ENCODE measurements at places on chromosomes 3 and 15. TPM values are rescaled to one million over a fixed set of nuclear protein-coding genes. Genes with fewer than 3 reads are reported as not detected.

DNA sequence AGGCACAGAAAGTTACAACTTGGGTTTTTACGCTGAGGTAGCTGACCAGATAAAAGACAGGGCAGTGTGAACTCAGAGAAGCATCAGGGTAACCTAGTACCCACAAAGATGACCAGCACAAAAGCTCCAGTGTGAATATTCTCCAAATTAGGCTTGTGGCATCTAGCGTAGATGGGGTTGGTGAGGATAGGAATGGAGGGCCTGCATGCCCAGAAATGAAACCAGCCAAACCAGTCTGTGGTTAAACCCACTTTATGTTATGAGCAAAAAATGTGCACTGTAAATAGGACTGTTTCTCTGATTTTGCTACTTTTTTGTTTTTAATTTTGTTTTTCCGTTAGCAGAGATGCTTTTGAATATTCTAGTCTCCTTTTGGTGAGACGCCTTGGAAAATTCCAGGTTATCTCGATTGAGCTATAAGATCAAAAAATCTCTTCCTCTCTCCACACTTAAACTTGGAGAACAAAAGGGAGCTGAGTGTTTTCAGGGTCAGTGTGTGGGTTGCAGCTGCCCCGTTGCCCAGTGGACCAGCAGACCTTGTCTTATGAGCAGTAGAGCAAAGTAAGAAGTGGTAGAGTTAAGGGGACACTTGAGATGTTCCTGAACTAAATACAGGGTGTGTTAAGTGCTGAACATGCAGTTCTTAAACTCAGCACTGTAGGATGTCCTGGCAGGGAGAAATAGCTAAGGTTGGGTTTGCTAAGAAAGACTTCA, 132.9 kb downstream of the C3orf38 start:
- DNase-seq, result no peak

DNA sequence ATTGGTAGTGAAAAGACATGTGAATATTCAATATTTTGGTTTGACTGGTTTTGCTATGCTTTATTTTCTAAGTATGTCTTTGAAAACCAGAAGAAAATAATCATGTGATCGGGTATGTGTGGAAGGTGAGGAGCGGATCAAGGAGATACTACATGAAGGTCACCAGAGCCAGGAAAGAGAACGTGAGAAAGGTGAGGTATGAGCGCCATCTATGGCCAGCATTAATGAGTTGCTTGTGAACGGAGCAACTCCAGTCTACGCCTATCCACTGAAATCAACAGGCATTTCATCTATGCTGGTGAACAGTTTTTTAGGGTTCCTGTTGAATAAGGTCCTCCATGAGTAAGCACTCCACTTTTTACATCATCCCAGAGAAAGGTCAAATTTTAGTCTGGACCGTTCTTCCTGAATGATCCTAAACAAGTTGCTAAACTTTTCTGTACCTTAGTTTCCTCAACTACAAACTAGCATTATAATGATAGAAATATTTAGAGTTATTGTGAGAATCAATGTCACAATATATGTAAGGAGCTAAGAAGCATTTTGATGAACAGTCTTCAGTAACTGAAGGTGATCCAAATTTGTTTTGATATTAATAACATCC, 1435.2 kb upstream of the CADM2 start:
- peak; percentile 54 for DNase-seq

Gene CRABP1
- polyA plus RNA-seq, result 58.1 TPM

Gene TMEM42
- 33.7 TPM for polyA plus RNA-seq

All from renal pelvis (tissue), 12 donors.